ENCODE measurements at places on chromosomes 3 and 15.

- no peak for DNase-seq
These were observed 154.8 kb upstream of the SNTN start for GRCh38 chr3:63497641-63498040.

DNA sequence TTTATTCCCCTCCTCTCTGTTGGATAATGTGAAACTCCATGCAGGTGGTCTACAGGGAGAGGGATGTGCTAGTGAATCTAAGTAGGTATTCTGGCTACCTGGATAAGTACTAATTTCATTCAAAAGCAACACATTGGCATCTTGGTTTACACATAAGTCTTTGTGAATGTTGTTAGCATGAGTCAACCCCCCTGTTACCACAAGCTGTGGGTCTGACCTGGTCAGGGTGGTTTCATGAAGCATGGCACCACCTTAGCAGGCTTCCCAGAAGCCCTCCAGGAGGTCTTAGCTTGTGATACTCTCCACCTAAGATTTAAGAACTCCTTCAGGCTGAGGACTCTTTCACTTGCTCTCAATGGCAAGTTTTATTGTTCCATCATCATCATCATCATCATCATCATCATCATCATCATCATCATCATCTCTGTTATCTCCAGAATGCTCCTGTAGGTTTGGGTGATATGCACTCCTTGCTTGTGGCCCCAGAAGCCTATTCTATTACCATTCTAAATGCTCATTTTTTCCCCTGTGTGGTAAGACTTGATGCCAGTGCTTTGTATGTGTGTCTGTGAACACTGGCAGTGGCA is 62.8 kb downstream of the EPHB1 start:
- no peak for DNase-seq

GRCh38 chr3:133258358-133258757 is 141.5 kb upstream of the BFSP2 start:
- DNase-seq = no peak

DNA sequence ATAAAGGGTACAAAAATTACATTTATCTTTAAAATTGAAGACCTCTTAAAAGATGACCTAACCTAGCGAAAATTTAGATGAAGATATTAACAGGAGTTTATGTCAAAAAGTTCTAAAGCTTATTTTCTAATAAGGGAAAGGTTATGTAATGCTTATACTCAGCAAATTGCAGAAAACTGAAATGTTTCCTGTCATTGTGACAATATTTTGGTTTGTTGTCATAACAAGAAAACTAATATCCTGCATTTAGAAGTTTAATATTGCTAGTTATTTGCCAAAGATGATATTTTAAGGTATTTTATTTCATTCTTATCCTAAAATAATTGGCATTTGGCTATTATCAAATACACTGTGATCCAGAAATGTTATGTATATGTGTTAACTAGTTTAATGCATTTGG is 294.5 kb downstream of the C3orf38 start:
- no peak for DNase-seq

DNA sequence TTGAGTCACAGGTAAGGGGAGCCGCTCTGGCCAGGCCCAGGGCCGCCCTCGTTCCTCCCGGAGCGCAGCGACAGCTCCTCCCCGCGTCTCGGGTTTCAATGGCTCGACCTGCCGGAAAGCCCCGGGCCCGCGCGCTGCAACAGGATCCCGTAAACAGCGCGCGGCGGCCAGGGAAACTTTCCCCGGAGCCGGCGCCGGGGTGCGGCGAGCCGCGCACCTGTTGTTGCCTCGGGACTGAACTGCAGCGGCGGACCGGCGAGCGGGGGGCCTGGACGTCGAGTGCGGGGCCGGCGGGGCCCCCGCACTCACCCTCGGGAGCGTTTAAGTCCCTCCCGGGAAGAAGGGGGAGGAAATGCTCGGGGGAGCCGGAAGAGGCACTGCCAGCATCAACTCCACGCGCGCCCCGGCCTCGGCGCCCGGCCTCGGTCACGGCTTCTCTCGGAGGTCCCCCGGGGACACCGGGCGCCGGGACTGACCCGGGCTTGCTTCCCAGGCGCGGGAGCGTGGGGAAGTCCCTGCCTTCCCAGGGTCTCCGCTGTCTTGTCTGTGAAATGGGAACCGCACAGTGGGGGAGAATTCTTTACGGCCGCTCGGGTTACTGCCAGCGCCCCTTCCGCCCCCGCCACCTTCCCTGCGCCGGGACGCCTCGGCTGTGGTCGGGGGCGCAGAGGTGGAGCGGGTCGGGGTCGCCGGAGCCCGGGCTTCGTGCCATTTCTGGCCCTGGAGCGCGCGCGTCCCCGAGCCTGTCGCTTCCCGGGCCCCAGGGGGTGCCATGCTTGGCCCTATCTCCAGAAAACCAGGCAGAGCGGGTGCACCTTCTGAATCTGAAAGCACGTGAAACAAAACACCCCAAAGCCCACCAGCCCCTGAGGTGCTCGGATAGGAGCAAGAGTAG is 7.5 kb upstream of the PGPEP1L start:
- no peak for DNase-seq

DNA sequence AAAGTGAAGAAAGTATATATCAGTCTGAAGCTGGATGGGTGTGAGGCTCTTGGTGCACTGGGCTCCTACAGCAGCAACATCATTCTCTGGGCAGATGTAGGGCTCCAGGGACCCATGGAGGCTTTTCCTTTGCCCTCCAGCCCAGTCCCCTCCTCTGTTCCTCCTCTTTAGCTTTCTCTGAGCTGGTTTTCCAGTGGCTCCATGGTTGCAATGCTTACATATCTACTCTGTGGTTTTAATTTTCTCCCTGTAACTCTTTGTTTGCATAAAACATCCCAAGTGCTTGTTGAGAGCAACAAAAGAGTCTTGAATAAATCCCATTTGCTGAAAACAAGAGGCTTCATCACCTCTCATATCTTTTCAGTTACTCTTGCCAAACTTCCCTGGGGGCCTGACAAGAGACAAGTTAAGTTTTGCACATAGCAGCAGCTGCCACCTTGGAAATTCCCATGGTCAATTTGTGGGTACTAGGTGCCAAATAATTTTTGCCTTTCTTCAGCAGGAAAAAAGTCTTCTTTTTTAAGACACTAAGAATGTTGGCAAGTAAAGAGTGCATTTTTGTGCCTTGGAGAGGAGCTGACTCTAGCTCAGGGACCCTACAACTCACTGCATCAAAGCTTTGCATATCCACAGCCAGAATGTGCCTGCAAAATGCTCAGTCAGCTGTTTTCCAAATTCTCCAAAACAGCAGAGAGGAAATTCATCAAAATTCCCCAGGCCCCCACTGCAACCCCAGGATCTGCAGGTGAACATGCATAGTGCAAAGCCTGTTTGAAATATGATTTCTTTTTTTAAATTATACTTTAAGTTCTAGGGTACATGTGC is 41.9 kb downstream of the COLQ start:
- DNase-seq = no peak

DNA sequence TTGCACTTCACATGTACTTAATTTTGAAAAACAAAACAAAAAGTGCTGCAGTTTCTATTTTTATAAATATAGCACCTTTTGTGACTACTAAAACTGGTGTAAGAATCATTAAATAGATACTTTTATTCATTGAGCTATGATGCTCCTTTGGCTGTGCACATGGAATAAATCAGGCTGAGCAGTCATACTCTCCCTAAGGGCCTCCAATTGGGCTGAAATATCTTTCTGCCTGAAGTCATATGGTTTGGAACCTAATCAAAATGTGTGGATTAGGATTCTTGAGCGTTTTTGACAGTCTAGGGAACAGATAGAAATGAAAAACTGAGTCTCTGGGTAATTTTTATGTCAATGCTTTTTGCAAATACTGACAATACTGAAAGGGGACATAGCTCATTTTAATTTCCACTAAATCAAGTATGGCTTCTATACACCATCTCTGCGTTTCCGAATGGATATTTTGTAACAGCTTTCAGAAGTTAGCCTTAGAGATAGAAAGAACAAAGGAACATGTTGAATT is 392.2 kb upstream of the ROBO1 start:
- DNase-seq = no peak

- DNase-seq = no peak
These were observed 96.0 kb downstream of the SPATA16 start for GRCh38 chr3:173044998-173045397.

- DNase-seq = no peak
These were observed 34.8 kb upstream of the CFAP20DC start for GRCh38 chr3:59084583-59084982.

DNA sequence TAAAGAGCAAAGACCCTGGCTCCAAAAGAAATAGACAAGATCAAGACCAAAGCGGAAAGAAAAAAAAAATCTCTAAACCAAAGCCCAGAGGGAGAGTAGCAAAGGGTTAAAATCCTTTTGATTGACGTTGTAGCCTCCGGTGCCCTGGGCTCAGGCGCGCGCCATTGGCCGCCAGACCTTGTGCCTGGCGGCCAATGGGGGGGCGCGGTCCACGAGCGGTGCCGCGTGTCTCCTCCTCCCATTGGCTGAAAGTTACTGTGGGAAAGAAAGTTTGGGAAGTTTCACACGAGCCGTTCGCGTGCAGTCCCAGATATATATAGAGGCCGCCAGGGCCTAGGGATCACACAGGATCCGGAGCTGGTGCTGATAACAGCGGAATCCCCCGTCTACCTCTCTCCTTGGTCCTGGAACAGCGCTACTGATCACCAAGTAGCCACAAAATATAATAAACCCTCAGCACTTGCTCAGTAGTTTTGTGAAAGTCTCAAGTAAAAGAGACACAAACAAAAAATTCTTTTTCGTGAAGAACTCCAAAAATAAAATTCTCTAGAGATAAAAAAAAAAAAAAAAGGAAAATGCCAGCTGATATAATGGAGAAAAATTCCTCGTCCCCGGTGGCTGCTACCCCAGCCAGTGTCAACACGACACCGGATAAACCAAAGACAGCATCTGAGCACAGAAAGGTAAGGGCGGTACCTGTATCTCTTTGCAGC is at the start of gene HES1:
TSS of gene HES1 (plus strand) at position 343 of the 713 bp plus-strand sequence. CDS start at position 576, 233 bp downstream.
- DNase-seq = no peak

- DNase-seq = no peak
These were observed 16.7 kb downstream of the LRRC28 start for GRCh38 chr15:99267957-99268356.

GRCh38 chr3:155281912-155282311 is 11.6 kb downstream of the STRIT1 start:
- DNase-seq = no peak

DNA sequence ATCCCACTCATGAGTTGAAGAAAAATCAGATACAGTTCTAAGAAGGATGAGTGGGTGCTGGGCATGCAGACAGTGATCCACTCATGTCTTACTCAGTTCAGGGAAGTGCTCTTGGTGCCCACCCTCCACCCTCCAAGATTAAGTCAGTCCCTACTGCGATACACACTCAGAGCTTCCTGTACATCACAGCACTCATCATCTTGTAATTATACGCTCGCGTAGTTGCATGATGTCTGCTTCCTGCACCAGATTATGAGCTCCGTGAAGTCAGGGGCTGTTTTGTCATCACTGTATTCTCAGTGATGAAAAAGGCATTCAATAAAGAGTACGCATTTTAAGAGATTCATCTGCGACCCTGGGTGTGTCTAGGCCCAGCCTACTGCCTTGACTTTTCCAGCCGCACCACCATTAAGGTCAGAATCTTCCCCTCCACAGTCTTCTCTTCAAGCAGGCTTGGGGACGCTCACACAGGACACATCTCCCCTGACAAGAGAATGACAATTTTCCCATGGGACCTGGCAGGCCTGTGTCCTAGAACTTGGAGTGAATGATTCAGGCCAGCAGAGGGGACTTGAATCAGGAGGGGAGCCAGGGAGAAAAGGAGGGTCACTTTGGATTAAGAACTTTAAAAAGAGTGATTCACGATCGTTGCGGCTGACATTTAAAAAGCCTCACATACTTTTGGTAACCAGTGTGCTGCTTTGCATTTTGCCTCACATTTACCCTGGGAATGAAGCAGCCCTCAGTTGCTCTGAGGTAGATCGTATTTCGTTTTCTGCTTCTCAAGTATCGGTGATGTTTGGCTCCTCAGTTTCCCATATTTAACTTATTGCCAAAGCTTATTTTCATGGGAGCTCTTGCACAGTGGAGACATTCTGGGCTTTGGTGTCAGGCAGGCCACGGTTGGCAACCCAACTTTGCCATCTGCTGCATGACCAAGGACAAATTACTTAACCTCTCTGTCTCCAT is 7.9 kb upstream of the PDE8A start:
- DNase-seq = no peak

GRCh38 chr3:167798443-167798842 is 62.9 kb downstream of the SERPINI1 start:
- DNase-seq = no peak

DNA sequence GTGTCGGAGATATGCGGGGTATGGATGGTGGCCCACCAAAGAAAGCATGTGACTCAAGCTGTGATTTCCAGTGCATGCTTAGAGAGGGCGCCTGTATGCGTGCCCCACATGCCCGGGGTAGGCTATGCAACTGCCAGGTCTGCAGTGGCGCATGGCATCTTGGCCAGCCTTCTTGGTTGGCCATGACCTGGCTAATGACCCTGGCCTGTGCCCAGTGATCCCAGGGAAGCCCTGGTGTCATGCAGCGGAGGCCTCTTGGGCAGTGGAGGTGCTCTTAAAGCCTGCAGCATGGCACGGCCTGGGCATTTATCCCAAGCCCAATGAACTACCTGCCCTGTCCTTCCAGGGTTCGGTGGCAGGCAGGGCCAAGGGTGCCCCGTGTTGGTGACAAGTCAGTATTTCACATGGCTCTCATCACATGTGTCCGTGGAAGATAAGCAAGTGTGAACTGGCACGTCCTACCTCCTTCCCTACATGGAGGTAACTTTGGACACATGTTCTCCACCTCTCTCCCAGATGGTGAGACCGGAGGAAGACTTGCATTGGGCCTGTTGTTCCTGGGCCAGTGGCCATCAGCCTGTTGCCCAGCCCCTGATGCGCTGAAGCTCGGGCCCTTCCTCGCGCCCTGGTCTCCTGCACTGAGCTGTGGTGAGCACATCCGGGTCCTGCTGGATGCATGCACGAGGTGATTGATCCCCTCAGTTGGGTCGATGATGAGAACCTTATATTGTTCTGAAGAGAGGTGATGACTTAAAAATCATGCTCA is 192.0 kb downstream of the UBE3A start:
- DNase-seq = no peak

GRCh38 chr3:183442994-183443393 is 14.6 kb upstream of the MCF2L2 start:
- no peak for DNase-seq

GRCh38 chr3:172319595-172319994 is 128.7 kb downstream of the GHSR start:
- no peak for DNase-seq

- no peak for DNase-seq
These were observed 809 bp downstream of the RBP1 start for GRCh38 chr3:139538733-139539132.

- DNase-seq = no peak
These were observed 5.9 kb upstream of the ADGRG7 start for GRCh38 chr3:100603469-100603868.

DNA sequence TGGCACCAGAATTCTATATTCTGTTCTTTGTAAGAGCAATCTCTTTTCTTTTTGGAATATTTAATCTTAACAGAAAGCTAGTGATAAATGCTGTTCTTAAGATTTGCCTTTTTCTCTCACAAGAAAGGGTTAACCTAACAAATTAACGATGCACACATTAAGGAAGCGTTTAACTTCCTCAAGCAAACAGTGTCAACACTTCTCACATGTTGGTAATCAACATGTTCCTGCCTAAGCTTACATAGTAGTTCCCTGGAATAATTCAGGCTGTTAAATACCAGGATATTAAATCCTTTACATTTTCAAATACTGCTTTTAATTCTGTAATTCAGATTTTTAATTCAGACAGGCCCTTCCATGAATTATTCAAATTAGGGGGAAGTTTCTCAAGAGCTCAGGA is 67.4 kb upstream of the RPL35A start:
- no peak for DNase-seq

Measured in stimulated activated CD8-positive, alpha-beta memory T cell treated with anti-CD3 and anti-CD28 coated beads, Interleukin-15, amount 100 ng/mL, for 4 hours (primary cell).